ENCODE measurements at places on chromosomes 12 and 14. TPM values are rescaled to one million over a fixed set of nuclear protein-coding genes. Genes with fewer than 3 reads are reported as not detected.

The C12orf50 gene
- not detected for total RNA-seq

- DNase-seq, result no peak
Observed at GRCh38 chr14:31967669-31967975, 109.5 kb upstream of the ARHGAP5 start.

DNA sequence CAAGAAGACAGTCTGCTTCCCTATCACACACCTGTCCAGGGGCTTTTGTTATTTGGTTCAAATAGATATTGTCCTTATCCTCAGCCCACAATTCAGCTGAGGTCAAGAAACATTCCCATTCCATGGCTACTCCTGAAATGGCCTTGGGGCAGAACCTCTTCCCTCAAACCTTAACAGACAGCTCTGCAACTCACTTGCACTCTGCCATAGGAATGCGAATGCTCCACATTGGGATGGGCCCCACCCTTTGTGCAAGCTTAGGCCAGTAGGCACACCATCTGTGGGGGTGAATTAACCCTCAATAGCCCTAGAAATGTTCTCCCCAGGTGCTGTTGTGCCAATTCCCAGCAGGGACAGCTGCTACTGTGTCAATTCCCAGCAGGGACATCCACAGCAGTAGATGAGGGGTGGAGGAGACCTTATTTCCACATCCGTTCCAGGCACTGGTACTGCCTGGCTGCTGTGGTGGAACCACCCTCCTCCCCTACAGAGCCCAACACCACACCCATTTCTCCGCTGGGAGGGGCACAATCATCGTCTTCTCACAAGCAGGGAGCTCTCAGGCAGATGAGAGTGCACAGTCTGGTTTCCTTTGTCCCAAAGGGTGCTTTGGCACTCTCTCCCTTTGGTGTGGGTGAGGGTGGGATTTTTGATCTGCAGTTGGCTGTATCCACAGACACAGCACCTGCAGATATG is 42.3 kb upstream of the GLIPR1 start:
- peak; percentile 41 for DNase-seq

GRCh38 chr14:22122227-22122818 is 448.7 kb upstream of the OR4E1 start:
- DNase-seq, result no peak

GRCh38 chr12:84922693-84923092 is 10.1 kb upstream of the SLC6A15 start:
- DNase-seq, result no peak

- no peak for DNase-seq
Observed at GRCh38 chr12:27343255-27344000, 10.8 kb downstream of the BMAL2 start.

GRCh38 chr14:66268802-66269334 is 217.3 kb upstream of the CCDC196 start:
- DNase-seq, result no peak

Data from activated CD4-positive, alpha-beta memory T cell treated with anti-CD3 and anti-CD28 coated beads for 36 hours (primary cell).